ENCODE measurements at places on chromosomes 1 and 21.

DNA sequence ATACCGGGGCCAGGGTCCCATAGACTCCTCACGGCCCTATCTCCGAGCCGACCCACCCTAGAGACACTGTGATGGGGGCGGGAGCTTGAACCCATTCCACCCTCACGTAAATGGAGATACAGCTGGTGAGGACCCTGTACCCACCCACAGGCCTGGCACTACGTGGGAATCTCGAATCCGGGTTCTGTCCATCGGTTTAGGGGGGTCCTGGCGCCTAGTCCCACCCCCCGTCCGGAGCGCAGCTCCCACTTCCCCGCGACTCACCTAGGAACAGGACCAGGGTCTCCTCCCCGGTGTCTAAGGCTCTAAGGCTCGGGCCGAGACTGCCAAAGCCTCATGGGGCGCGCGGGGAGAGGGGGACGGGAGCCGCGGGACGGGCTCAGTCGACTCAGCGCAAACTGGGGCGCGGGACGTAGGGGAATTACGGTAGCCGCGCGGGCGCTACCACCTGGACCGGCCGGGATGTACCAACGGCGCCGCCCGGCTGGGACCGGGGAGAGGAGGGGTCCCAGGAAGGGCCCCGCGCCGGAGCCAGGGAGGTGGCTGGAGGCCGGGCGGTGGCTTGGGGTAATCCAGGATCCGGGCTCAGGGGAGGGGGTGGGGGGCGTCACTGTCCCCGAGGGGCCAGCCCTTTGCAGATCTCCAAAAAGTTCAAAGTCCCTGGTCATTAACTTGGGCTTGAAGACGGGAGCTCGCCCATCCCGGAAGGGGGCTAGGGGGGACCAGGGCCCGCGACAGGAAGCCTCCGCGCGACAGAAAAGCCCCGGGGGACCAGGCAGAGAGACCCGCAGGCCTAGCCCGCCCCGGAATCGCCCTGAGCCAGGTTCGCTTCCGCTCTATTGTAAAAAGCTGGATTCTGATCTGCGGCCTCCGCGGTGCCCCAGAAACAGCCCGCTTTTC is 1.0 kb downstream of the PLEKHG5 start:
- DNase-seq, result no peak

DNA sequence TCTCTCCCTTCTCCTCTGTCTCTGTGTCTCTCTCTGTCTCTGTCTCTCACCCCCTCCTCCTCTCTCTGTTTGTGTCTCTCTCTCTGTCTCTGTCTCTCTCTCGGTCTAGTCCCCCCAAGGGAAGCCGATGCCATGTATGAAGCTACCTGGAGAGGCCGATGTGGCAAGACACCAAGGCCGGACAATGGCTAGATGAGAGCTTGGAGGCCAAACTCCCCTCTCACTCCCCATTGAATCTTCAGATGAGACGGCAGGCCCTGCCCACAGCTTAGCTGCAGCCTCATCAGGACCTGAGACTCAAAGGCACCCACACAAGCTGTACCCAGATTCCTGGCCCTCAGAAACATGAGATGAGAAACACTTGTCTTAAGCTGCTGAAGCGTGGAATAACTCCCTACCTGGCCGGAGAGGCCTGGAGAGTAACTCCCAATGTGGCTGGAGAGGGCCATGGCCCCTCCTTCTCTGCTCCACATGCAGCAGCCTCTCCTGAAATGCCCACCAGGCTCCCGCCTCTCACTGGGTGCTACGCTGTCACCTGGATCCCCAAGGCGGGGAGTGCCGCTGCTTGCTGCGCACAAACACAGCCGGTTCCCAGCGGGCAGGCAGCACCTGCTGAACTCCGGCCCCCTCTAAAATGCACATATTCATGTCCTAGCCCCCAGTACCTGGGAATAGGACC is 7.8 kb upstream of the ACTRT2 start:
- no peak for DNase-seq

GRCh38 chr1:50989694-50990093 is 19.6 kb downstream of the CDKN2C start:
- DNase-seq, result no peak

DNA sequence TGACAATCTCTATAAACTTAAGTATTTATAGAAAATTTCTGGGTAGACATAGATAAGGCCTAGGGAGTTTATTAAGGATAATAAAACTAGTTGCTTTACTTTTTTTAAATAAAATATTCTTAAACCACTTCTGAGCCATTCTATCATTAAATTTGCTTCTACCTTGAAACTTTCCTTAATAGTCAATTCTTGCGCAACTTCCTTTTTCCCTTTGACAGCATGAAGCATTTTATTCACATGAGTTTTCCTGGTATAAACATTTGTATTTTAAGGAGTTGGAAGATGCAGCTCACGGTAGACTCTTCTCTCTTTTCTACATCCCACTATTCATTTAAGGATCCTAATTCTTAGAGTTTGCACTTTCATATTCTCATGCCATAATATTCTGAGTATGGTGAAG is 75.8 kb upstream of the DPH5 start:
- no peak for DNase-seq

- DNase-seq, result no peak
Observed at GRCh38 chr1:232244426-232244825, 385.5 kb downstream of the SIPA1L2 start.

DNA sequence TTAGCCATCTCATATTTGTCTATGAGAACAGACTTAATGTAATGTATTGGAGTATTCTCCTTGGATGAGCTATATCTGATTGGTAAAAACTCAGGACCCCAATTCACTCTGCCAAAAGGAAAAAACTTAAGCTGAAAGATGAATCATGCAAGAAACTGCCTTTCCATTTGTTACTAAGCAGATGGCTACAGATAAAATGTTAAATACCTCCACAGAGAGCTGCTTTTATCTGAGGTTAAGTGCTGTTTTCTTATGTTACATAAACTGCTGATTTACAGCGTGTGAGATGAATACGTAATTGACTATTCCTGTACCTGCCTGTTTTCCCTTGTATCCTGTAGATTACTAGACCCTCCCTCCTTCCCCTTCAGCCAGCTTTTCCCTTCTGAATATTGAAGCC is 49.3 kb downstream of the CLCA4 start:
- DNase-seq, result no peak
